ENCODE measurements at places on chromosomes 1 and 21.

DNA sequence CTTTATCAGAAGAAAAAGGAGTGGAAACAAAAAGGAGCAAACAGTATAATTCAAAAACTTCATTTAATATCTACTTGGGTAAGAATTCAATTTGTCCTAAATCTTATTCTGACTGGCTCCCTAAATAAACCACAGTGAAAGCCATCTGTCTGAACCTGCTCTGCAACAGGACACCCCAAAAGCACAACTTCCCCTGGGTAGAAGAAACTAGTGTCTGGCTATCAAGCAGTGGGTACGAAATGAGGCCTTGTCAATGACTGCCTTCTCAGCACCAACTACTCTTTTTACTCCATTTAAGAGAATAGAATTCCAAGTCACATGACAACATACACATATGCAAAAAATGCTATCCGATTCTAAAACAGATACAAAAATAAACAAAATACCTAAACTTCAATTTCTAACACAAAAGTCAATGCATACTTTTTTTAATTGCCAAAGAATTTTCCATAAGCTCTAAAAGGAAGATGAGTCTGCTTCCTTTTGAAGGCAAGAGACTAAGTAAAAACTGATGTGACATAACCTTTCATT is 206.8 kb downstream of the SLC45A1 start:
- DNase-seq: no peak

GRCh38 chr1:178644308-178645120 is 80.5 kb upstream of the RALGPS2 start:
- no peak for DNase-seq

- no peak for DNase-seq
Observed at GRCh38 chr1:51653127-51653526, 36.2 kb downstream of the OSBPL9 start.

DNA sequence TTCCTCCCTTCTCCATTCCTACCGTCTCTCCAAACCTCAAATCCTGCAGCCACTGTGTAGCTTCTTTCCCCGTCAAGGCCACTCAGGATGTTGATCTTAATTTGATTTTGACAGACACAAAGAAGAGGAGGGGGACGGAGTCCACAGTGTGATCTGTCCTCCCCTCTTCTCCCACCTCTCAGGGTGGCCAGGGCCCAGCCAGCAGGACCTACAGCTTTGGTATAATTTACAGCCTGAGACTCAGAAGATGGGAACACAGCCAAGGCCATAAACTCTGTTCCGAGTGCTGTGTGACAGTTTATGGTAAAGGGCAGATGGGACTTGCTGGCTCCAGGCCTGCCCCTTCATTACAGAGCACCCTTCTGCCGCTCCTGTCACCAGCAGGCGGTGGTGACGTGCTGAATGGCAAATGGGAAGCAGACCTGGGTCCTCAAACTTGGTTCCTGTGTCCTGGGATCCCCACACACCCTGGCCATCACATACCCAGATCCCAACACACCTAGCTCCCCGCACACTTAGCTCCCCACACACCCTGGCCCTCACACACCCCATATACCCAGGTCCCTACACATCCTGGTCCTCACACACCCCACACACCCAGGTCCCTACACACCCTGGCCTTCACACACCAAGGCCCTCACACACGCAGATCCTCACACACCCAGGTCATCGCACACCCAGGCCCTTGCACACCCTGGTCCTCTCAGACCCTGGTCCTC is 71.6 kb downstream of the CD2 start:
- DNase-seq: no peak

- no peak for DNase-seq
Observed at GRCh38 chr1:245957427-245957826, 549.7 kb downstream of the SMYD3 start.

DNA sequence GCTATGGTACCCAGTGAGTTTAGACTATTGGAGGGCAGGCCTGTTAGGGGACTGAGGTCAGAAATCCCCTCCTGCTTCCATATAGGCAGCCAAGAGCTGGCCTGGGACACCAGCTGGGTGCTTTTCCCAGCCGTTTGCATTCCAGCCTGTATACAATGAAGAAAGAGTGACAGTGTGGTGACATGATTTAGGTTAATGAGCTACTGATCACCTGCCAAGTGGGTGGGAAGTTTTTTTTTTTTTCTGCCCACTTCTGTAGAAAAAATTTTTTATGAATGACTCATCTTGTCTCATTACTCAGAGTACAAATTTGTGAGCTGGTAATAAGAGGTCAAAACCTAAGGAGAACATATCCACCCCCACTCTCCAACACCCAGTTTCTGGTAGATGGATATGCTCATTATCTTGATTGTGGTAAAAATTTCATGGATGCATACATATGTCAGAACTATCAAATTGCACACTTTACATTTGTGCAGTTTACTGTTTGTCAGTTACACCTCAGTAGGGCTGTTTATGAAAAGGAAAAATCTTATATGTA is 16.4 kb upstream of the CGN start:
- peak; percentile 77 for DNase-seq

- DNase-seq: no peak
Observed at GRCh38 chr1:170978371-170978910, 43.1 kb downstream of the MROH9 start.

DNA sequence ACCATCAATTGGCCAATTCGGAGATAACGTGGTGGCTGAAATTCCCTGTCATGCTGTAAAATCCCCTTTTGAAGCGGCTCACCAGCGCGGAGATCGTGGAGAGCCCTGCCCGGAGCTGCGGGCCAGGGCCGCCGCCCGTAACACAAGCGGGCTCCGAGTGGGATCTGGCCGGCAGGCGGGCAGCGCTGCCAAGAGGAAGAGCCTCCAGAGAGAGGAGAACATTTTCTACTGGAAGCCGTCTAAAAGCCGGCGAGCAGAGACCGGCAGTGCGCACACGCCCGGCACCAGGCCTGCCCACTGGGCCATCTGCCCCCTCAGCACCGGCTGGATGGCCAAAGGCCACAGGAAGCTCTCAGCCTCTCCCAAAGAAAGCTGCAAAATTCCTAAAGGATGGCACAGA is 15.5 kb downstream of the SSBP3 start:
- DNase-seq: no peak

- no peak for DNase-seq
Observed at GRCh38 chr1:168195199-168196135, 16.7 kb downstream of the TIPRL start.

GRCh38 chr1:38500891-38501290 is 358.7 kb downstream of the RRAGC start:
- no peak for DNase-seq

DNA sequence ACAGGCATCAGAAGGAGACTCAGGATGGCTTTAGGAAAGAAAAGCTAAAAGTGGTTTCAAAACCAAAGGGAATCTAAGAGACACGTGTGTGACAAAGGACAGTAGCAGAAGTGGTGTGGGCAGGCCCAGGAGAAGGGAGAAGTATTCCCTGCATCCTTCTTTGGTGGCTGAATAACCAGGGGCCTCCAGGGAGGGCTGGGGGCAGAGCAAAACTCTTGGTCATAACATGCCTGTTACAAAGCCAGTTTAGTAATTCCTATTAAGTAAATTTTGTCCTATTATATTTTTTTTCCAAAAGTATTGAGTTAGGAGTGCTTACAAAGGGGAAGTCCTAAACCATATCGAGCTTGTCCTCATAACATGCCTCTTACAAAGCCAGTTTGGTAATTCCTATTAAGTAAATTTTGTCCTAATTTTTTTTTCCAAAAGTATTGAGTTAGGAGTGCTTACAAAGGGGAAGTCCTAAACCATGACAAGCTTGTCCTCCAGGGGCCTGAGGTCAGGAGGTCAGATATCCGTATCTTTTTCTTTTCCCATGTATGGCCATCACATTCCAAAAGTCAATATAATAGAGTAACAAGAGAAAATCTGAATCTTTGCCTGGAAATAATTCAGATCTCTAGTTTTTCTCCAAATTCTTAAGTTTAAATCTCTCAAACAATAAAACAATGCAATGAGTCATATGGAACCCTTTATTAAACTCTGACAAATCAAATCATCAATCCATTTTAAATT is 509.2 kb downstream of the LTN1 start:
- no peak for DNase-seq

- DNase-seq: no peak
Observed at GRCh38 chr1:243499248-243499647, 243.4 kb downstream of the SDCCAG8 start.

- DNase-seq: peak; percentile 12
Observed at GRCh38 chr1:58964880-58965279, 181.0 kb upstream of the JUN start.

GRCh38 chr1:201561601-201562000 is 22.7 kb downstream of the NAV1 start:
- no peak for DNase-seq

DNA sequence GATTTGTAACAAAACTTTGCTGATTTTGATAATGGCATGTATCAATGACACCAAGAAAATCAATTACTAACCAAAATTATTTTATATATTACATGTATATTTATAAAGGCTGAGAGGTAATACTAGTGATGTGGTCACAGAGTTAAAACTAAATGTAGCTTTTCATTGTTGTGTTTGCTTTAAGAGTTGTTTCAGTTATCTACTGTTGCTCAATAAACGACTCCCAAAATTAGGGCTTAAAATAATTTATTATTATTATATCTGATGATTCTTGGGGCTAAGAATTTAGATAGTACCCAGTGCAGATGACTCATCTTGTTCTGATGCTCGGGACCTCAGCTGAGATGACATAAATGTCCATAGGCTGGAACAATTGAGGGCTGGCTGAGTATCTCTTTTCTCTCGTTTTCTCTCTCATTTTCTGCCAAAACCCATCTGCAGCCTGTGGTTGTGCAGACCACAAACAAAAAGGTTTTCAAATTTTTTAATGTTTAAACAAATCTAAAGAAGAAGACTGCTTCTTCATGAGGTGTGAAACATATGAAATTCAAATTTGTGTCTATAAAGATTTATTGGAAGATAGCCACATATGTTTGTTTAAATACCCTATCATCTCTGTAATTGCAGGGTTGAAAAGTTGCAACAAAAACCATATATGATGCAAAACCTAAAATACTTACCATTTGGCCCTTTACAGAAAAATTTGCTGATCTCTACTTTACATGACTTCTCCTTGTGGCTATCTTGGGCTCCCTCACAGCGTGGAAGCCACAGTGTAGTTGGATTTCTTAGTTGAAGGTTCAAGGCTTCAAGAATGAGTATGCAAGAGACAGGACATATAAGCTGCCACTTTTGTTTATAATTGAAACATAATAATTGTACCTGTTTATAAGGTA is 14.8 kb upstream of the PTPRC start:
- DNase-seq: no peak

- DNase-seq: no peak
Observed at GRCh38 chr1:30665216-30666010, 58.0 kb downstream of the MATN1 start.

DNA sequence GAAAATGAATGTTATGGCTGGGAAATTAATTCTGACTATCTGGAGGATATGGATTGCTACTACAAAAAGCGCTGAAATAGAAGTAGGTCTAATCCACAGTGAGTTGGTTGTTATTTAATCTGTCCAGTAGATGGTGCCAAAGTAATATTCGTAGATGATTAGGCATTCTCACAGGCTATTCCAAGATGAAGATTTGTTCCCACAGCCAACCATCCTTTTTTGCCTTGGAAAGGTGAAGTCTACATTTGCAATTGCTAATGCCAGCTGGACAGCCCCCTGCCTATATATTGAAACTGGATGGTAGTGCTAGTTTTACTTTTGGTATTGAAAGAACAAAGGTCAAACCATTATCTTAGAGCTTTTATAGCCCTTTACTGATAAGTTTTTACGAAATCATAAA is 43.8 kb downstream of the RBM11 start:
- DNase-seq: peak; percentile 43

DNA sequence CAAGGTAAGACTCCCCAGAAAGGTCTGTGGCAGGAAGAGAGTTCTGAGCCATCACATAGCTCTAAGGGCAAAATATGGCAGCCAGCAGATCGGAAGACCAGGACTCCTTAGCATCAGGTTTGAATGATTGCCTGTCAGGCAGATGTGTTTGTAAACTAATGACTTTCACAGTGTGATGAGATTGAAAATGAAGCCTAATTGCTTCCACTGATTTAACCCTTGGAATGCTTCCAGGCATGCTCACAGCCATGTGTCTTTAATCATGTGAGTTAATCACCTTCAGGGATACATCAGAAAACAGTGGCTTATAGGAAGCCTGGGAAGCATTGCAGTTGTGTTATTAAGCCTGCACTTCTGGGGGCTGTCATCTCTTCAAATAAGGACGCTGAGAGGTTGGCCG is 82.8 kb downstream of the LRRC53 start:
- DNase-seq: no peak

DNA sequence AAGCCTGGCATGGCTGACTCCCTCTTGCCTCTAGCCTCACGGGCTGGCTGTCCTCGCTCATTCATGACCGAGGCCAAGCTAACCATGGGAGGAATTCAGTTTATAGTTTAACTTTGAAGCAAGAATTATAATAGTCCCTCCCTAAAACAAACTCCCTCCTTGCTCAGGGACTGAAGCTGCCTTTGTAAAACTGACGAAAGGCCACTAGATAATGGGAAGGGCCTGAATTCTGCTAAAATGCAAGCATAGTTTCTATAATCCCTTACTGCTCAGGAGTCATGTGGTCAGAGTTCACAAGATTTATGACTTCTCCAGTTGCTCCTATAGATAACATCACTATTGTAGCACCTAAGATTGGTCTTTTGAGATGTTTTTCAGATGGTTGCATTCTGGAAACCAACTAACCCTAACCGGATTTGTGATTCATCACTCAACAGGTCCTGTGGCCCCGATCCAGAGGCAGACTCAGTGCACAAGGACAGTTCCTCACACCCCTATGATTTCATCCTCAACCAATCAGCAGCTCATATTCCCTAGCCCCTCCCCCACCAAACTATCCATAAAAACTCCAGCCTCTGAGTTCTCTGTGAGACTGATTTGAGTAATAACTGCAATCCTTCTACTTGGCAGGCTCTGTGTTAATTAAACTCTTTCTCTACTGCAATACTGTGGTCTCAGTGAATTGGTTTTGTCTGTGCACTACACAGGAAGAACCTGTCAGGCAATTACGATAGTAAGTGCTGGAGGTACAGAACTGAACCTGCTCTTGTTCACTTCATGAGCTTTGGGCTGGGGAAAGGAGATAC is 26.4 kb downstream of the HHIPL2 start:
- peak; percentile 80 for DNase-seq

GRCh38 chr1:75097654-75098053 is 36.5 kb upstream of the LHX8 start:
- DNase-seq: peak; percentile 55

DNA sequence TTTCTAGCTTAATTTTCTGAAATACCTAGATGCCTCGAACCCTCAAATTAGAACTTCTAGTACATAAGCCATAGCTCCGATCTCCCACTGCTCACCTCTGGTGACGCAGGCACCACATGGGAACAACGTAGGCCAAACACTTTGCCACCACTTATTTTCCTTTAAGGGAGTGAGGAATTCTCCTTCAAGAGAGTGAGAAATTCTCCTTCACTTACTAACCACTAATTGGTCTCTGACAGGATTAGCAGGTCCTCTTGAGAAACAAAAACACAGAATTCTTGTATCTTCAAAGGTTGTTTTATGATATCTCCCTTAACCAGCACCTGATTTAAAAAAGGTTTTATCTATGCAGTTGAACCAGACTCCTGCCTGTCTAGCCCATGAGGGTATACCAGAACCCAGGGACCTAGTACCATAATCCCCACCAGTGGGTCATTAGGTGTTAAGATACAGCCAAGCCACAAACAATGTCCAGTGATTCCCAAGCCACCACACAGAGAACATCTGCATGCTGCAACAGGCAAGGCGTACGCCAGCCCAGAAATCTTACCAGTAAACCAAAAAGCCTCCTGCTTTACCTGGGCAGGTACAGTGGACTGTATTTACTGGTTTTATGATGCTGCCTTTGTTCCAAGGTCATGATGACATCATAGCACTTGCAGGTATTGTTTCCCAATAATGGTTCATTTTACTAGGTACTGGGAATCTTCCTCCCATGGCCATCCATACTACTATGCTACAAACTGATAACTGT is 20.3 kb upstream of the CXADR start:
- peak; percentile 85 for DNase-seq

GRCh38 chr1:196577386-196577785 is 30.9 kb downstream of the KCNT2 start:
- DNase-seq: no peak
